ENCODE measurements at places on chromosomes 1 and 21.

DNA sequence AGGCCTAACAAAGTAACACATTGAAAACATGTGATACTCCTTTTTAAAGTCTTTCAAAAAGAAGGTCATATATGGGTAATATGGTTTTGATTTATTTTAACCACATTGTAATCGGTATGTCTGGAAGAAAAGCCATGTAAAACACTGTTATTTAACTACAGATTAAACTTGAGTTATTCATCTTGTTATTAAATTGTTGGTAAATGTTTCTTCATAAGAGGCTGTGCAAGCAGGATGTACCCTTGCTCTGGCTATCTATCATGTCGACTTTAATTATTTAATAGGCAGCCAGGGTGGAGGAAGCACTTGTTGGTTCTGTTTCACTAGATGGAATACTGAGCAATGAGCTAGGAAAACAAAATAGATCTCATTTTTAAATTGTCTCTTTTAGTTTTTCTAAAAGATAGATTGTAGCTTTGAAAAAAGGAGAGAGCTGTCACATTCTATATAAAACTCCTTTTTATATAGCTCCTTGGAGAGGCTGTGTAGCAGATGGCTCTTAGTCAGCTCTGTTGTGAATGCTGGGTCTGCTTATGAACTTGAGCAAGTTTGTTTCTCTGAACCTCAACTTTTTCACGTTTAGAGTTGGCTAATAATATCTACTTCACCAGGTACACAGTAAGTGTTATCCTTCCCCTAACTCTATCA is 39.5 kb downstream of the LRRC8B start:
- no peak for DNase-seq

DNA sequence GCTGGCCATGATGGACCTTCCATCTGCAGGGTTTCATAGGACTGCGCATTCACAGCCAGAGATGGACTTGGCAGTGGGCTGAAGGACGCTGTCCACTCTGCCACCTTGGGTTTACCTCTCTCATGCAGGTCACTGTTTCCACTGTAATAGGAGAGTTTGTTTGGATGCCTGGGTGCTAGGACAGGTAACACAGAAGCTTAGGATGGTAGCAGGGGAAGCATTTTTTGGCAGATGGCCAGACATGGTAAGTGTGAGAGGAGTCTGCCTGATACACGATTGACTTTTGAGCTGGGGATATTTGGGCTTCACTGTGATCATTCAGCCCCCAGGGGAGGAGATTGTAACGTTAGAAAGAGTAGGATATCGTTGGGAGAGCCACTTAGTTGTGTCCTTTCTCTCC is 11.8 kb downstream of the PSEN2 start:
- DNase-seq: no peak

GRCh38 chr1:92329347-92330129 is 30.7 kb downstream of the RPAP2 start:
- peak; percentile 91 for DNase-seq

GRCh38 chr1:75970631-75971030 is 38.4 kb upstream of the ASB17 start:
- DNase-seq: no peak

- DNase-seq: no peak
Observed at GRCh38 chr1:156682166-156682890, 5.1 kb upstream of the NES start.

DNA sequence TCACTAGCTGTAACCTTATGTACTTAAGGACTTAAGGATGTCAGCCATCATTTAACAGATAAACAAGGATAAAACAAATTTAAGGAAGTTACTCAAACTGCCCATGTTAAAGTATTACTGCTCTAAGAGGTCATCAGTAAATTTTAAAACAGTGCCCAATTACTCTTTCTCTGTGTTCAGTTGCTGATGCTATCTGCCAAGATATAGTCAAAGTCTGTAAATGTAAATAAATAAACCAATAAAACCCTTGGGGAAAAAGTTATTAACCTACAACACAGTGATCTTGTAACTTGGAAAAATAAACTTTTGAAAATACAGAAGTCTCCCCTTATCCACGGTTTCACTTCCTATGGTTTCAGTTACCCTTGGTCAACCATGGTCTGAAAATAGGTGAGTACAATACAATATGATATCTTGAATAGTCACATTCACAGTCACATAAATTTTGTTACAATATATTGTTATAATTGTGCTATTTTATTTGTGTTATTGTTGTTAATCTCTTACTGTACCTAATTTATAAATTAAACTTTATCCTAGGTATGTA is 501.8 kb downstream of the LMO4 start:
- no peak for DNase-seq

GRCh38 chr1:17287130-17287776 is 20.7 kb upstream of the PADI4 start:
- no peak for DNase-seq

DNA sequence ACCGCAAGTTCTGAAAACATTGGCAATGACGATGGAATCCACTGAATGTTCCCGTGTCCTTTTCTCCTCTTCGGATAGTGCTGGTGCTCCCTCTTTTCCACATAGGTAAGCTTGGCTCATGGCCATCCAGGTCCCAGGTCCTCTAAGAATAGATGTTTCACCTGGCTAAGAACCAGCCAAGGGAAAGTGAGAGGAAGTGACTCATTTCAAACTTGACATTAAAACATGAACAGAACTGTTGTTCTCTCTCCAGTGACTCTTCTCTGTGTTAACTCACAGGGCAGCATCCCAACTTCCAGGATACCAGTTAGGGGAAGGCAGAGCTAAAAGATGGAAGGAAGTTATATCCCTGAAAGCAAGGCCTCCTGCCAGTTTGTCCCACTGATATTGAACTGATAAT is 493.8 kb upstream of the CHRM3 start:
- DNase-seq: no peak

DNA sequence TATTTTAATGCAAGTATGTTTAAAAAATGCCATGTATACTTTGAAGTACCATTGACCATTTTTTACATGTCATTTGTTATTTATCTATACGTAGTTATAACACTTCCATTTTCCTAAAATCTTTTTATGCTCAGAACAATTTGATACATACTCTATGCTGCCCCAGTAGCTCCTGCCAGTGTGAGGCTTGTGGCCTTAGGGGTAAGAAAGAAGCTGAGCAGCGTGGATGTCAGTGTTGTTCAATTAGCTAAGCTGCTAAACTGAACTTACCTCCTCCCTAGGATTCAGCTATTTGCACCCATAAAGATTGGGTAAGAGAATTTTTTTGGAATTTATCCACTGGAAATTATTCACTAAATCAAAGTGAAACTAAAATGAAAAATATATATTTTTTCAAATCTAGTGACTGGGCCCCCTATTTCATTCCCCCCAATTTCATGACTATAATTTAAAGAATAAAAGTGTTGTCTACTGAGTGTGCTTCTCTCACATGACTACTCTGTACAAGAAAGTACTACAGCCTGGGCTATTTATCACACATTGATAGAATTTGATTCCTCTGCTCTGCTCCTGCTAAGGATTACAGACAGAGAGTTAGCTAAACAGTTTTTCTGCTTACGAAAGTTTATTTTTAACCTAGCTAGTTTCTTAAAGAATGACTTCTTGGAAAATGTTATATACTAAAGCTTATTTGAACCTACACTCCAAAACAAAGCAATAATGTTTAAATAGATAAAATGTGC is 1030.3 kb upstream of the ADGRL4 start:
- DNase-seq: no peak

DNA sequence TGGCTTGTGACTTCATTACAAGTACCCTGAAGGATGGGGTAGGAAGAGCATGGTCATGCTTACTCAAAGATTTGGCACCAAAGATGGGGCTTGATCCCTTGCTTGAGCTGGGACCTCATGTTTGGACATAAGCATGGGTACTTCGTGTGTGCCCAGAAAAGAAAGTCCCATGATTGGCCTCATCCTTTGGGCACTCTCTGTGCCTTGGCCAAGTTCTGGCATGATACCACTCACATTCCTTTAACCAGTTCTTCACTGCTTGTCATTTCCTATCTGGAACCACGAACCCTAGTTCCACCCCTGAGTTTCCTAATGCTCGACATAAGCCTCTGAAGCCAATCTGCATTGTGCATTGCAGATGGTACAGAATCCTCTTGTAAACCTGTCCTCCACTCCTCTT is 107.0 kb downstream of the NAV1 start:
- DNase-seq: no peak

DNA sequence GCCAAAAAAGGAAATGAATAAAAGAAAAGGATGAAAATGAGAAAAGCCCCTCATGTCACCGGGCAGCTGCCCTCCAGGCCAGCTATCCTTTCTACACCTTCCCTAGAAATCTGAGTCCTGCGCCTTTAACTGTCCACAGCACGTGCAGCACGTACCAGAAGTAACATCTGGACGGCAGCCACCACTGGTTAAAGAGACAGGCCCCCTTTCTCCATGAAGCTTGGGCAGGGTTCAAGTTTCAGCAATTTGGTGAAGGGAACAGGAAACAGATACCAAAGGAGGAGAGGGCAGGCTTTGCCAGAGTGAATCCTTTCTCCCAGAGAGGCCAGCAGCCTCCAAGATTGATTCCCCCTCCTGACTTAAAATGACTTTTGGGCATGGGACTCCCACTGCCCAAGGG is 3.6 kb upstream of the KIAA2013 start:
- DNase-seq: peak; percentile 17

- no peak for DNase-seq
Observed at GRCh38 chr1:116359871-116360270, 13.2 kb upstream of the ATP1A1 start.

DNA sequence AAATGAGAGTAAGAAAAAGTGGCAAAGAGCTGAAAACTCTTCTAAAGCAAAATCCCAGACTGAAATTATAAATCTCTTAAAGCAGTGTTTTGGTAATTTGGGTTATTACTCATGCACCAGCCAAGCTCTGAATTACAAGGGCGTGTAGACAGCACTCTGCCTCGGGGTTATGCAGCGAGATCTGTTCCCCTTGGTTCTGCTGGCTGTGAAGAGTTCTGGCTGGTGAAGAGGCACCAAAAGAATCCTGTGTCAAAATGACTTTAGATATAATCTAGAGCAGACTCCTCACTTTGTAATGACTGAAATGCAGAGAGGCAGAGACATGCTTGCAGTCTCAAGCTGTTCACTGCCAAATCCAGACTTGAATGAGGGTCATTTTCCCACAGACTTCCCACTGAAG is 461.8 kb upstream of the CXADR start:
- no peak for DNase-seq

- DNase-seq: no peak
Observed at GRCh38 chr1:172398193-172398592, 22.3 kb upstream of the C1orf105 start.

- DNase-seq: no peak
Observed at GRCh38 chr1:244844155-244845121, 9.0 kb downstream of the COX20 start.

- no peak for DNase-seq
Observed at GRCh38 chr1:246824541-246824940, 100.3 kb downstream of the SCCPDH start.

- DNase-seq: no peak
Observed at GRCh38 chr1:117416546-117417125, 49.4 kb downstream of the MAN1A2 start.

All from T1000 (cell line).